ENCODE measurements at places on chromosomes 12 and 14.

DNA sequence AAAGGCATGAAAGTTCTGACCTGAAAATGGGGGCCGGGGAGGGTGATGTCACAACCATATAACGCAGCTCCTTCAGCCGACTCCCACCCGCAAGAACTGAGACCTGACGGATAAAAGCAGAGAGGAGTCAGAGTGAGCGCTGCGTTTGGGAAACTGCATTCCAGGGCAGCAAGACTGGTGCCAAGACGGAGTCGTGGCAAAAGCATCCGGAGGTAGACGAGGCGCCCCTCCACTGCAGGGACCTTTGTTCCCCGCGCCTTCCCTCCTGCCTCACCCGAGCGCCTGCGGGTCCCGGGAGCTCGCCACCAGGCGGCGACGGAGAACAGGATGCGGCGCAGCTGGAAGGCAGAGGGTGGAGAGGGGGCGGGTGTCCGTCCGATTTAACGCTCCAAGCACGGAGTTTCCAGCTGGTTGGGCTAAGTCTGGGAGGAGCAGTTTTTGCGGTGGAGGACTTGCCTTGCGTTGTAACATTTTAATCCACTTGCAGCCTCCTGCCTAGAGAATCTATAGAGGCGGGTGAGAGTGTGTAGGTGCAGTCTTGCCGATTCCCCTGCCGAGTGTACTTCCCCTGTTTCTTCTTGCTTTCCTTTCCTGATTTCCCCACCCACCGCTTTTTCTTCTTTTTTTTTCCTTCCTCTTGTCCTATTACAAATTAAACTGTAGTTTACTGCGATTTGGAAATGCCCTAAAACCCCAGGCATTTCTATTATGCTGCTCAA, 1.2 kb upstream of the CPNE8 start:
- DNase-seq, result peak; percentile 42

DNA sequence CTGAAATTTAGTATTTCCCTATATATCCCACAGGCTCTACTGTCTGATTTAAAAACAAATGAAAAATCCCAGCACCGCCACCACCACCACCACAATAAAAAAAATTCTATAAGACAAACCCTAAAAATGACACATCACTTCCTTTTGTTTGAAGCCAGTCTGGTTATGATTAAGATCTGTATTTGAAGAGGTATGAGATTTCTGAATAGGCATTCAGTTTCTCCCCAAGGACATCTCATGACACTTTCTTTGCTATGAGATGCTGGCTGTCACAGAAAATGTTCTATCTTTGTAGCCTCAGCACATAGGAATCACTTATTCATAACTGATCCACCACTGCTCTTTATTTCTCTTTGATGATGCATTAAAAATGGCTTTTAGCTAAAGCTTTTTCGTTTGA, 1071.0 kb downstream of the SLC6A15 start:
- DNase-seq, result peak; percentile 32

GRCh38 chr14:55356913-55357312, 54.7 kb downstream of the ATG14 start:
- DNase-seq, result no peak

- DNase-seq, result no peak
Measured at GRCh38 chr14:39847194-39847593, 415.0 kb upstream of the FBXO33 start.

DNA sequence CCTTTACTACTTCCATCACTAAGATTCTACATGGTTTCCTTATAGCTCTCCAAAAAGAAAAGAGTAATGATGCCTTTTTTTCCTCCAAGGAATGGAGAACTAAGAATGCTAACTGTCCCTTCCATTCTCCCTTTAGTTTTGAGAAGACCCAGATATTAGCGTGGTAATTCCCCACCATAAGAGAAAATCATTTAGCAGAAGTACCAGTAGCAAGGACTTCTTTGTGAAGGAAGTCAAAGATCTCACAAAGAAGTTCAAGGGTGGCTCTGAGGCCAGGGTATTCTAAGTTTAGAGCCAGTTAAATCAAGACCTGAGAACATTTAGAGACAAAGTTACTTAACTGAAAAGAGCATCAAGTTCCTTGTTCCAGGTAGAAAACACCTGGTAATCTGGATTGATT, 7.3 kb downstream of the USP15 start:
- no peak for DNase-seq

DNA sequence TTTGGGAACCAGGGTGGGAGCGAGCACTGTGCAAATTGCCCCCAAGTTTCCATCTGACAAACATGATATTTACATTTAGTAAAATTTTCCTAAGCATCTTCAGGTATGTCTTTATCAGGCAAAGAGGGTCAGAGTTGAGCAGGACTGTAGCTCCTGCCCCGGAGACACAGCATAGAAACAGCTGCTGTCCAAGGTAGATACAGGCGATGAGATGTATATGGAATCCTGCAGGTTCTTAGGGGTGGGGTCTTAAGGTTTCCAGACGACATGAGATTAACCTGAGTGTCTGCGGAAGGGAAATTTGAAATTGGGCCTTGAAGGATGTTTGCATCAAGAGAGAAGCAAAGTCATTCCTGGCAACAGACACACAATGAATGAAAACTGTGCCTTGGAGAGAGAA, 998.8 kb downstream of the AACS start:
- DNase-seq, result no peak

- peak; percentile 41 for DNase-seq
Measured at GRCh38 chr14:64549791-64550620, at the start of gene PPP1R36. TSS of gene PPP1R36 (plus strand) at chr14:64549961. CDS start at chr14:64549998, 37 bp downstream.

- peak; percentile 46 for DNase-seq
Measured at GRCh38 chr12:31868965-31869364, 90.2 kb upstream of the RESF1 start.

DNA sequence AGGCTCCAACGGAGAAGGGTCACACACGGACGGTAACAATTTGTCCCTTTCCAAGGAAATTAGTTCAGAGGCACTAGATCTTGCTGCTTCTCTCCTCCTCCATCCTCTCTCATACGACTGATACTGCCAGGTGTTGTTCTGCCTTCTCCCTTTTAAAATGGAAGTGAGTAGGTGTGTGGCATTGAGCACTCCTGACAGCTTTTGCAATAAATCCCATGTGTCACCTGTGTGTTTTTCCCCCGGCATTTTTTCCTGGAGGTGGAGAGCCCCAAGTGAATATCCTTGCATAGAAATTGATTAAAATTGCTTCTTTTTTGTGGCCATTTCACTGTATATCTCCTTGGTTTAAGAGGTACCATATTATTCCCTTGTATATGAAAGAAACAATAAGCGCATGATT, 26.2 kb upstream of the AKAP5 start:
- no peak for DNase-seq

- DNase-seq, result peak; percentile 16
Measured at GRCh38 chr12:24947541-24948419, 1.1 kb downstream of the BCAT1 start.

DNA sequence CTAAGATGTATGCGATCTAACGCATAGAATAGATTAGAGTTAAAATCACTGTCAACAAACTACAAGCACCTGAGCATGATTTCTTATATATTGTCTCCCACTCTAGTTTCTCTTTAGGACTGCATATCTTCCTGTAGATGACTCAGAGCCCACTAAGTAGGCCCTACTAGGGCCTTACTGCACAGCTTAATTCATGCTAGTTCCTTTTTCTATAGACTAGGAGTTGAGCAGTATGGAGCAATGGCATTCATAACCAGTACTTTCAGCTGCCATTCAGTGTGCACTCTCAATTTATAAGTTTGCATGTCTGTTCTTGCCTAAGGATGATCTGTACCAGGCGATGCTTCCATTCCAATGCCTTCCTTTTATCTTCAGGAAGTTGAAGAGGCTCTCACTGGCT, 103.5 kb downstream of the METTL25 start:
- DNase-seq, result no peak

DNA sequence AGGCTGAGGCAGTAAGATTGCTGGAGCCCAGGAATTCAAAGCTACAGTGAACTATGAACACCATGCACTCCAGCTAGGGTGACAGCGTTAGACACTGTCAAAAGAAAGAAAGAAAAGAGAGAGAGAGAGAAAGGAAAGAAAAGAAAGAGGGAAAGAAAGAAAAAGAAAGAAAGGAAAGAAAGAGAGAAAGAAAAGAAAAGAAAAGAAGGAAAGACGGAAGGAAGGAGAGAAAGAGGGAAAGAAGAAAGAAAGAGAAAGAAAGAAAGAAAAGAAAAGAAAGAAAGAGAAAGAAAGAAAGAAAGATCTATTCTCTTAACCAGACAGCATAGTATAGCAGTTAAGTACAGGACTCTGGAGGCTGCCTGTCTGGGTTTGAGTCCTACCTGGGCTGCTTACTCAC, 21.9 kb upstream of the DENND5B start:
- no peak for DNase-seq

- peak; percentile 35 for DNase-seq
Measured at GRCh38 chr14:52015411-52016030, 26.2 kb downstream of the RTRAF start.

- no peak for DNase-seq
Measured at GRCh38 chr14:73777420-73777819, 63.2 kb upstream of the PNMA1 start.

GRCh38 chr14:95316821-95317220, 2.9 kb downstream of the CLMN start:
- DNase-seq, result no peak

DNA sequence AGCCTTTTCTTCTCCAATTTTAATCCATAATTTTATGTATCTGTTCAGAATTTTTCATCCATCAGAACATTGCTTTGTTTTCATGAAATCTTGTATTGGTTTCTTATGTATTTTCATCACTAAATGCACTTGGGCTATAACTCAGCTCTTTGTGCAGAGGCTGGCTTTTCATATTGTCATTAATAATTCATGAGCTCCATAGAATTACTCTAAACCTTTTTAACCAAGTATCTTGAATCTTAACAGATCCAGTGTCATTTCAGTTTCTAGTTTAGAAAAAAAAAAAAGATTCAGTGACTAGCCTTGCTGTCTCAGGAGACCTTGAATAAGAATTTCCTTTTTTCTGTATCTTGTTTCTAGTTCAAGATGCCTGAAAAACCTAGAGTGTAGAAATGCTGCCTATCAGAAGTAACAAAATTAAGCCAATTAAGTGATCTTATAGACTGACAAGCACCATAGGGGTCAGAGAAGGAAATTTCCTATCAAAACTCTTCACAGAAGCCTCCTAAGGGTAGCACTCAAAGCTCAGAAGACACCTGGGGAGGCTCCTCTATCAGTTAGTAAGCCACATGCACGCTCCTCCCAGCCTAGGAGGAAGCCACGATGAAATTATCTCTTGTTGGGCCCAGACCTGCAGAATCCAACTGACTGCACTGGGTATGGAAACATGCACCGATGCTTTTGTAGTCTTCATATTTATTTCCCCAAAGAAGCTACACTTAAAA, 163.4 kb downstream of the KICS2 start:
- no peak for DNase-seq

GRCh38 chr14:49408187-49408933, 177.8 kb downstream of the RPS29 start:
- no peak for DNase-seq

GRCh38 chr14:77544571-77544970, 46.0 kb upstream of the ISM2 start:
- DNase-seq, result no peak

- peak; percentile 34 for DNase-seq
Measured at GRCh38 chr14:100824091-100824551, 1.8 kb upstream of the MEG3 start.

- DNase-seq, result no peak
Measured at GRCh38 chr12:130428116-130428515, 90.4 kb downstream of the PIWIL1 start.

DNA sequence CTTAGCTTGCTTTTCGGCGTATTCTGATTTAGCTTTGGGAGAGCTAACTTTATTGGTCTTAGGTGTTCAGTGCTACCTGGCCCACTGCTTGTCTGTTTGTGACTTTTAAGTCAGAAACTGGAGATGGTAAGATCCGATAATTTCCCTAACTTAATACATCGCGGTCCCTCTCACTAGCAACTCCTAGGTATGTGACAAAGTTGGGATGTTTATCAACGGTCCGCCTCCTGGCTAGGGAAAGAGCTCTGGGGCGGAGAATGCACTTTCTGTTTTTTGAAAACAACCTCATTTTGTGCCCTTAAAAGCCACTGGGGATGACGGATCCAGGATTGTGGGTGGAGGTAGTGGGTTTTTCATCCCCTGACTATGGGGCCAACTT, 1.2 kb downstream of the CDKN1B start:
- DNase-seq, result peak; percentile 34

- DNase-seq, result no peak
Measured at GRCh38 chr12:6317693-6318439, 7.4 kb downstream of the PLEKHG6 start.

GRCh38 chr14:75452900-75453816, 25.3 kb downstream of the JDP2 start:
- peak; percentile 99 for DNase-seq

DNA sequence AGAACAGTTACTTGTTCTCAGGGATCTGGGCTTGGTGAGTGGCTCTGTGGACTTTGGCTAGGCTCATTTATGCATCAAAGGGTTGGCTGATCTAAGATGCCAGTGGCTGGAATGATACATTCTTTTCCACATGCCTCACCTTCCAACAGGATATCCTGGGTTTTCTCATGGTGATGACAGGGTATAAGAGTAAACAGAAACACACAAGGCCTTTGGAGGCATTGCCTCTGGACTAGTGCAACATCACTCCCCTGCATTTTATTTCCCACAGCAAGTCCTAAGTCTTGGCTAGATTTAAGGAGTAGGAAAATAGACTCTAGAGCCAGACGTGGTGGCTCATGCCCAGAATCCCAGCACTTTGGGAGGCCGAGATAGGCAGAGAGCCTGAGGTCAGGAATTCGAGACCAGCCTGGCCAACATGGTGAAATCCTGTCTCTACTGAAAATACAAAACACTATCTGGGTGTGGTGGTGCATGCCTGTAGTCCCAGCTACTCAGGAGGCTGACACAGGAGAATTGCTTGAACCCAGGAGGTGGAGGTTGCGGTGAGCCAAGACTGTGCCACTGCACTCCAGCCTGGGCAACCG, 47.9 kb downstream of the RPH3A start:
- peak; percentile 77 for DNase-seq

DNA sequence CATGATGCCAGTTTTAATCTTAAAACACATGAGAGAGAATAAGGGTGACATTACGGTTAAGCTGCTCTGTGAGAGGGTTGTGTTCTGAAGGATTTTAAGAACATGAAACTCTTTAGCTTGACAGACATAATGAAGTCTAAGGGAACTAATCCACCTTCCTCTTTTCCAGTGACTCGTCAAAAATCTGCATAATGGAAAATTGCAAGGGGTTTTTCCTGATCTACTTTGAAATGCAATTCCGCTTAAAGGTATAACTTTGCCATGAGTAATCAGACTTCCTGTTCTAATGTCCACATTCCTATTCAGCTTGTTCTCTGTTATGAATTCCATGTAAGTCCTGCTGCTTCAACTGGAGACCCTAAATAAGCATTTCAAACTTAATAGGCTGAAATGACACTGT, at the start of gene ZNF705A:
ZNF705A (plus strand) TSS at position 171 of the 400 bp plus-strand sequence. CDS start 15,611 bp downstream, outside the sequence.
- peak; percentile 86 for DNase-seq

DNA sequence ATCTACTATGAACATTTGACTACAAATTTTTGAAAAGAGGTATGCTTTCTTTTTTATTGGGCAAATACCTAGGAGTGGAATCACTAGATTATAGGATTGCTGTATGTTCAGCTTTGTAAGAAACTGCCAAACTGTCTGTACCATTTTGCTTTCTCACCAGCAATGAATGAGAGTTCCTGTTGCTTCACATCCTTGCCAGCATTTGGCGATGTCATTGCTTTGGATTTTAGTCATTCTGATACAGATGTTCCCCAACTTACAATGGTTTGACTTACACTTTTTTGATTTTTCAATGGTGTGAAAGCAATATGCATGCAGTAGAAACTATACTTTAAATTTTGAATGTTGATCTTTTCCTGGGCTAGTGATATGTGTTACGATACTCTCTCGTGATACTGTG, 328.7 kb downstream of the RAD51B start:
- peak; percentile 59 for DNase-seq
